AG20443 (cell line): ENCODE measurements at places on chromosomes 16 and 17.

DNA sequence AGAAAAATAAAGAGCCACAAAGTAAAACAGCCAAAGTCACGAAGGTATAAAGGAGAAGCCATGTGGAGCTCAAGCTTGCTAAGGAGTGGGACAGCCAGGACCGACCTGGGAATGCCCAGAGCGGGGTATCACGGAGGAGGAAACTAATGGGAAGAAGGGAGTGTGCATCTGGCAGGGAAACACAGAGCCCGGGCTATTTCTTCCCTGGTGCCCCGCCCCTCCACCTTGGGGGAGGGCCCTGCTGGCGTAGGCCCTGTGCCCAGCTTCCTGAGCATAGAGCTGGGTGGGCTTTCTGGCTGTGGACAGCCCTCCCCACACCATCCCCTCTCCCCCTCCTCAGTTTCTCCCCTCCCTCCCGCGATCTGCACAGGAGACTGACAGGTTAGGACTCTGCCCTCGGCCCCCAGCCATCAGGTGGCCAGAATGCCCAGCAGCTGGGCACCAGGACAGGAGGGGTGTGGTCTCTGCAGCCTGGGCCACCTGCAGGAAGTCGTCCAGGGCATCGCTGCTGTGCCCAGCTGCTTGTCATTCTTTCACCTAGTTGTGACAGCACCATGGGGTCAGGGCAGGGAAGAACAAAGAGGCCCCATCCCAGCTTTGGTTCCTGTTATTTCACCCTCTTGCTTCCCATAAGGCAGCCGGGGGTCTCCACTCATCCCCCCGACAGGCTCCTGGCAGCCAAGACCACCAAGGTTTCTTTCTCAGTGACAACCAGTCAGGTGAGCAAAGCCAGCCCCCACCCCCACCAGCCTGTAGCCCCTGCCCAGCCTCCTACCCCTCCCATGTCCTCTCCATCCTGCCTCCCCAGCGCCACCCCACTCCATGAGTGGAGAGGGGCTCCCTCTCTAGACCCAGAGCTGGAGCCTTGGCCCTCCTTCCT is 7.1 kb upstream of the DCAF7 start:
- peak; percentile 2 for DNase-seq

DNA sequence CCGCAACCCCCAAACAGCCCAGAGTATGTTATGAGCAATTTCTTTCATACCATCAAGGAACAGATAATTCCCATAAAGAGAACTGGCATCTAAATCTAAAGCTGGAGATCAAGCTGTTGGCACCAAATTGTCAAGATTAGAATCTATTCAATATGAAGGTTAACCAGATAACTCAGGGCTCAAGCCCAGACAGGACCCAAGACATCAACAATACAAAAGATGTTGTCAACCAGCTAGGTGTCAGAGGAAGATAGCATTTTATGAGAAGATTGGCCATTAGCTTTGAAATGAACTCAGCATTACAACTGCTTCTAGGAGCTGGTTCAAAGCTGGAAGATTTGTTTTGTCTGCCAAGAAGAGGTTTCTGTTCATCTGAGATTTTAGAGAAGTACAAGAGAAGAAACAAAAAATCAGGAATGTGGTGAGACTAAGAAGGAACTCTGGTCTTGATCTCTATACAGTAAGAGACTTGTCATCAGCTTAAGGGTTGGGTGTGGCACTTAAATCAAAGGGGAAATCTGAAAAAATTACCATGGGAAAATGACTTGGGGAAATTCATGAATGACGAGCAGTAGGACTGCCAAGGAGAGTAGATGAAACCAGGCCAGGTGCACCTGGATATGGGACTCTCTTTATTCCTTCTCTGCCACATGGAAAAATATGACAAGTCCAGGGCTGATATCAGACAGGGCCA is 64.2 kb upstream of the COX10 start:
- DNase-seq = no peak

GRCh38 chr16:81180578-81180977 is 57.9 kb upstream of the BCO1 start:
- DNase-seq = no peak

- no peak for DNase-seq
Observed at GRCh38 chr17:72060084-72060483, 60.7 kb upstream of the SOX9 start.

DNA sequence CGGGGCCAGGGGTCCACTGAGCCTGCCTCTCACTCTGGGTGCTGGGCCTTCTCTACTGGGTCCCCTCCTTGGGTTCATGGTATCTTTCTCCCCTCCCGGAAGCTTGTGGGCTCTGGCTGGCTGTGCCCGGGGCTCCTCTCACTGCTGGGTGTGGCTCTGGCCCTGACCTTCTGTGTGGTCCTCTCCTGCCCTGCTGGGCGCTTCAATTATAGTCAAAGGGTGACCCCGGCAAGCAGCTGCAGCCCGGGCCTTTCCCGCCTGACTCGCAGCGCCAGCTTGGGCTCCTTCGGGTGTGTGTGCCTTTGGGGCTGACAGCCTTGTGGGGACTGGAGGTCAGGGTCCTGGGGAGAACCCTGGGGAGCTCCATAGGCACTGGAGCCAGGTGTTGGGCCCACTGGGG is 54.2 kb upstream of the PVALEF start:
- DNase-seq = no peak

GRCh38 chr16:4200781-4201137 is 41.1 kb downstream of the SRL start:
- peak; percentile 62 for DNase-seq

DNA sequence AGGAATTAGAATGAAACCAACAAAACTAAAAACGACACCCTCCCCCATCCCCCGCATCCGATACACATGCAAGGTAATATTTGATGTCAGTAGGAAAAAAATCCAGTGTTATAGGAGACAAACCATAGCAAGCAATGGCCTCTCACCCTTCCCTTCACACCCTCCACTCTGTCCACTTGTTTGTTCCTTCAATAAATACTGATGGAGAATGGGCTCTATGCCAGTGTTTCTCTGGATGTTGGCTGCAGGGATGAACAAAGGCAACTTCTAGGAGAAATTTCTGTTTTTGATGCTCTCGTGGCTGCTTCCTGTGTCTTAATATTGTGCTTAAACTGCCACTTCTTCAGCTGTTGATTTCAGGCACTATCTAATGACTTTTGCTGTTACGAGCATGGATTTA is 98.8 kb downstream of the WWOX start:
- no peak for DNase-seq

DNA sequence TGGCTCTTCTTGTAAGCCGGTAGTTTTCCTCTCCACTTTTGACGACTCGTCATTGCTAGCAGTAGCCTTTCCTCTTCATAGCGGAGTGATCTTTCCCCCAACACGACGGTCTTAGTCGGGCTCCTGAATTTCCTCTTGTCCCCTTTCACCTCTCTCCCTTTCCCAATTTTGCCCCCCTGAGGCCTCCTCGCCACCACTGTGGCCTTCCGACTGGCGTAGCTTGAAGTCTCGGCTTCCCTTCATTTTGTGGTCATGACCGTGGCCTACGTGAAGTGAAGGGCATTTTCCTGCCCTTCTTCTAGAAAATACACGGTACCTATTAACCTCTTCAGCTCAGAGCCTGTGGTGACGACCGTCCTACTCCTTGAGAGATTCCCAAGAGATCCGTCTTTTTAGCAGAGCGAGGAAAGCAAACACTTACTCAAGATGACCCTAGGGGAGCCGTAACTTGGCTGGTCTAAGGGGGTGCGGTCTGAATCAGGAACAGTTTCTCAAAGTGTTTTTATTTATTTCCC is 787 bp downstream of the PRKAR1A start:
- DNase-seq = peak; percentile 39

DNA sequence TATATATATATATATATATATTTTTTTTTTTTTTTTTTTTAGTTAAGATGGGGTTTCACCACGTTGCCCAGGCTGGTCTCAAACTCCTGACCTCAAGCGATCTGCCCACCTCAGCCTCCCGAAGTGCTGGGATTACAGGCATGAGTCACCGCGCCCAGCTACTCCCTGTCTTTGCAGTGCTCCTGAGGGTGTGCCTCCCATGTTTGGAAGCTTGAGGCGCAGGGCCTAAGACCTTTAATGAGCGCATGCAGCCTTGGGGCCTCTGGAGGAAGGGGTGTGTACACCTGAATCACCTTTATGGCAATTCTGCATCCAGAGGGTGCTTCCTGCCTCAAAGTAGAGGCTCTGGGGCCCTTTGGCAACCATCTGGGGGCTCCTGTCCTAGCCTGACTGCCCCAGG is 219.4 kb upstream of the CIBAR2 start:
- DNase-seq = no peak

DNA sequence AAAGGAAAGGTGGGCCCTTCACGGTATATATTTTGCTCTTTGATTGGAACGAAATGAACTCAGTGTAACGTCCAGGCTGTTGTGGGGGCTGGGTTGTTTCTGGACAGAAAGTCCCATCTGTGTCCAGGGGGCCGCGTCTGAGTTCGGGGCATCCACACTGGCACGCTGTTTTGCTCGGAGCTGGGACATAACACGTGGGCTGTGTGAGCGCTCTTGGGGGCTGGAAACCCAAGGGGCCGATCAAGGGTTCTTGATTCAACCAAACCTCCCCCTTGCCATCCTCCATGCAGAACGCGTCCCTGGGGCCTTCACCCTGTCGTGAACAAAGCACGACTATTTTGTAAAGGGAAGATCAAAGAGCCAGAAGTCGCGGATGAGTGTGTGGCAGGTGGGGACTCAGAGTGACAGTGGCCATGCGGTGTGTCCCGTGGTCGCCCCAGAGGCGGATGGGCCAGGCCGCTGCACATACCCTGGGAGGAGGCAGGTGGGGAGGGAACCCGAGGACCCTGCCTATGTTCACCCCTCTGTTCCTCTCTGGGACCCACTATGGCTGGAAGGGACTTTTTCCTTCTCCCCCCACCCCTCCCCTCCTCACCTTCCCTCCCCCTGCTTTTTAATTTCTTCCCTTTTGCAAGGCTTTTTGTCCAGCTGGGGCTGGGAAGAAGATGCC is 387.2 kb downstream of the SEC14L1 start:
- DNase-seq = no peak

DNA sequence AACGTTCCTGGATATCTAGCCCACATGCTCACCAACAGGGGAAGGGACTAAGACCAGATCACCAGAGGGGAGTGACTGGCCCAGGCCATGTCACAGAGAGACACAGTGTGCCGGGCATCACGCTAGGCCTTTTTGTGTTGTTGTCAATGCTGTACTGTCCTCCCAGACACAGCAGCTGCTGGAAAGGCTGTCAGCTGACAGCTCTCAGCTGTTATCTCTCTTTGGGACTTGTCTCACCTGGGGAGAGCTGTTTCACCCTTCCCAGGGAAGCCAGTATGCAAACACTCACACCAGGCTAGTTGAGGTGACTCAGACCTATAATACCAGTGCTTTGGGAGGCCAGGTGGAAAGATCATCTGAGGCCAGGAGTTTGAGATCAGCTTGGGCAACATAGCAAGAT is 19.4 kb downstream of the UNC45B start:
- no peak for DNase-seq

GRCh38 chr17:33127706-33128105 is 136.1 kb downstream of the SPACA3 start:
- no peak for DNase-seq

DNA sequence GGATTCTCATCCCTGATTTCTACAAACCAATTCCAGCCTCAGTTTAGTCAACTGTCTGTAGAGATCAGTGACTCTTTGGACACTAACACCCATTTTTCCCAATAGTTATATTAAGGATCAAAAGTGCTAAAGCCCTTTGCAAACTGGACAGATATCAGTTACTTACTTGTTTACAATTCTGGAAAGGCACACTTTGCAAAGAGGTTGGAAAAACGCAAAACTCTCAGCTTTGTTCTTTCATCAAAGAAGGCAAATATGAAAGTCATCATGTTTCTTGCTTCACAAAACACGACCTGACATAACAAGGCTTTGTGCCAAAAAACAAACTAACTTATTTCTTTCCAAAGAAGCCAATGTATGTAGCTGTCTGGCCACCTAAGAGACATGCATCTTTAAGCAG is 26.1 kb upstream of the VAT1L start:
- no peak for DNase-seq

- no peak for DNase-seq
Observed at GRCh38 chr17:31453896-31454295, 62.4 kb downstream of the RAB11FIP4 start.

GRCh38 chr17:28449859-28450258 is 23.6 kb upstream of the SLC13A2 start:
- DNase-seq = no peak

- no peak for DNase-seq
Observed at GRCh38 chr17:27457360-27457715, 1.1 kb downstream of the KSR1 start.

GRCh38 chr17:75777296-75777922 is 7.2 kb upstream of the UNK start:
- no peak for DNase-seq

DNA sequence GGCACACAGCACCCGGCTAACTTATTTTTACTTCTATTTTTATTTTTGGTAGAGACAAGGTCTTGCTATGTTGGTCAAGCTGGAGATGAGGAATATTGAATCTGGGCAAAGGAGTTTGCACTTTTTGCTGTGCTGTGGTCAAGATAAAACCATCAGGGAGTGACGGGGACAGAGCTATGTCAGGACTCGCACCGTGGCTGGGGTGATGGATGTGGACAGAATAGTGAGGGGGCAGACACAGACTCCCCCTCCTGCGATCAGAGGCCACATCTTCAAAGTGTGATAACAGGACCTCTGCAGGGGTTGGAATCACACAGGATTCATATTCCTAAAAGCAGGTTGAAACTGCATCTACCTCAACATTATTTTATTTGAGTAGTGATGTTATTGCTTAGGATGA is 25.6 kb downstream of the IL21R start:
- DNase-seq = no peak
